ENCODE measurements at places on chromosomes 5 and 9.

GRCh38 chr5:139684881-139685749, 37.0 kb downstream of the CXXC5 start:
- DNase-seq: no peak

DNA sequence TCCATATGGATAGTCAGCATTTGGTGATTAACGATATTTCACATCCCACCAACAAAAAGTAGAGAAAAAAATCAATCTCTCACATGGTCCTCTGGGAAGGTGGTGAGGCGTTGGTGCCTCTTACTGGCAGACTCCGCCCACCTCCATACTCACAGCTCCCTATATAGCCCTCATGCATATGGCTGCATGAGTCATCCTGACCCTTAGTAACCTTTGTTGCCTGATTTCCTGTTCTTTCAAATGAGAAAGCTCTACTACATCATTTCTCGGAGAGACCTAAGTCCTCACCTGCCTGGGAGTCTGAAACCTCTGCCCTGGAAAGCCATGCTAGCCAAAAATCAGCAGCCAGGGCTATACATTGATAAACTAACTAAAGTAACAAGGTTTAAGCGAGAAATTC, 33.3 kb upstream of the ABCA1 start:
- no peak for DNase-seq

DNA sequence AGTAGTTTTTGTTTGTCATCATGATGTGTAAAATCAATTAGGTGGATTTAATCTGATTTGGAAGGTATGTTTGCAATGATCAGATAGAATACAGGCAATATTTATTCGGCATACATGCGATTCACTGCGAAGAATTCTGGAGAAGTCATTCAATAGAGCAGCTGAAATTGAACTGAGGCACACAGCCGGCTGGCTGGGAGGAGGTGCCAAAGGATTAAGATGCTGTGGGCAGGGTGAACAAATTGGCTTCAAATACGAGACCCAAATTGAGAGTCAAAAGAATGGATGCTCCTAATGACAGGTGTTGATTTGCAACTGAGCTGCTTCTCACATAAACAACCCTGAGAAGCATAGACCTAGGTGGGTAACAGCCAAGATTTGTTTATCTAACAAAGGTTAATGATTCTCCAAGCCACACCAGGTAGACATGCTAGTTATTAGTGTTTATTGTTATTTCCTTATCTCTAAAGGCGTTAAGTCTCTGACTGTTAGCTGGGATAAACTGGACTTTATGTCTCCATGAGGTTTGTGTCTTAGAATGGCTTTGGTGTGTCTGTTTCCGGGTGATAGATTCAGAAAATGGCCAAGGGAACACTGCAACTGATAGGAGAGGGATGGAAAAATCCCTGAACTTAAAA, 55.3 kb upstream of the CLINT1 start:
- DNase-seq: no peak

DNA sequence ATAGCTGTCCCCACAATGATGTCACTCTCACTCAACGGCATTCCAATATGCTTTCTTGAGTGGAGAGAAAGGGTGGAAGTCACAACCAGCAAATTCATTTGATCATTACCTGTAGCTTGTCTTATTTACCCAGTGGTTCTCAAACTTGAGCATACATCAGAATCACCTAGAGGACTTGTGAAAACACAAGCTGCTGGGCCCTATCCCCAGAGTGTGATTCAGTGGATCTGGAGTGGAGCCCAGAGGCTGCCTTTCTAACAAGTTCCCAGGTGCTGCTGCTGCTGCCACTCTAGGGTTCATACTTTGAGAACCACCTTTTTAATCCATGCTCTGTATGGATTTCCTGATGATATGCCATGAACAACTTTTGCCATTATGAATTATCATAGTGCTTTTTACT, 94.7 kb downstream of the KLHL3 start:
- no peak for DNase-seq

DNA sequence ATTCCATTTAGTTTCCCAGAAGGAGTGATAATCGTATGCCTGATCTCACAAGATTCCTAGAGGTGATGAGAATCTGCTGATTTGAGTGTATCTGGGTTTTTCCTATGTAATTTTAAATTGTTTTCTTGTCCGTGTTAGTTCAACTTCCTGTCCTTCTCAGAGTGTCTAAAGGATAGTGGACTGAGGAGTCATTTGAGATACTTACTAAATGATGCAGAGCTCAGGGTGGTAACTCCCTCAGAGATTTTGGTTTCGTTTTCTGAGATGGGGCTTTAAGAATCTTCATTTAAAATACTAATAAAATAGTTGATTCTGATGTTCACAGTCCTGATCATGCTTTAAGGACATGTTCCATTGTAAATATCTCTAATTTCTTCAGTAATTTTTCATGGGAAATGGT, 30.3 kb downstream of the MELK start:
- DNase-seq: no peak

- DNase-seq: no peak
These were observed 3.5 kb downstream of the RPS14 start for GRCh38 chr5:150446088-150446487.

GRCh38 chr9:132236662-132237311, 74.9 kb downstream of the NTNG2 start:
- DNase-seq: no peak

DNA sequence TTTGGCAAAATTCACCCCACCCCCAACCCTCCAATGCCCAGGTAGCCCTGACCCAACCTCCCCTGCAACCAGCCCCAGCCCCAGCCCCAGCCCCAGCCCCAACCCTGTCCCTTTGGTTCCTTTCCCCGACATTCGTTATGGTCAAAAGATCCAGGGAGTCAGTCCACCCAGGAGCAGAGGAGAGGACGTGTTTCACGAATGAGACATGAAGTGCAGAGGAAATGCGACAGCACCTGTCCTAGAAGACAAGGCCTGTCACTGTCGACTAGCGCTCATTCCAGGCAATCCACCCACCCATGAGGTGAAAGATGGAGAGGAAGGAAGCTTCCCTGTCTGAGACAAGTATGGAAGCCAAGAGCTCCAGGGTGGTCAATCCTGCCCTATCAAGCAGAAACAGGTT, 485.0 kb downstream of the SPATA31A7 start:
- no peak for DNase-seq

GRCh38 chr5:567664-568060, 43.4 kb upstream of the SLC9A3 start:
- DNase-seq: no peak

- no peak for DNase-seq
These were observed 280.8 kb downstream of the SLIT3 start for GRCh38 chr5:169020102-169020501.
